ENCODE measurements at places on chromosomes 12 and 14.
A peak's percentile ranks its signal among the peaks of the same experiment; 100 is the strongest.

DNA sequence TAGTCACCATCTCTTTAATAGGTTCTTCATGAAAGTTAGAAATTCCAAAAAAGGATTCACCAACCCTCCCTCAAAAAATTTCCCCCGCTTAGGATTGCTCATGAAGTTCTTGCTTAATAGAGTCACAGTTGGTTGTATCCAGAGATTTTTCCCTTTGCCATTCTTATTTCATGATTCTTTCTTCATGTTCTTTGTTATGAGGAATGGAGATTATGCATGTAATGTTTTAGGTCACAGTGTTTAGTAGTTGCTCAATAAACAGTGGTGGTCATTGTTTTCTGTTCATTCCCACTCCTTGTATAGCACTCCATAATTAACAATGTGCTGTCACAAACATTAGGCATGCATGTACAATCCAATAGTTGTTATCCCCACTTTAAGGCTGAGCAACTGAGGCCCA is 51.2 kb upstream of the RTRAF start:
- peak; percentile 60 for DNase-seq

- no peak for DNase-seq
Observed at GRCh38 chr12:92566448-92567019, 136.3 kb upstream of the PLEKHG7 start.

- DNase-seq = no peak
Observed at GRCh38 chr12:121003650-121004049, 12.6 kb downstream of the C12orf43 start.

- DNase-seq = peak; percentile 3
Observed at GRCh38 chr12:100141998-100142850, 450 bp downstream of the BLTP3B start.

DNA sequence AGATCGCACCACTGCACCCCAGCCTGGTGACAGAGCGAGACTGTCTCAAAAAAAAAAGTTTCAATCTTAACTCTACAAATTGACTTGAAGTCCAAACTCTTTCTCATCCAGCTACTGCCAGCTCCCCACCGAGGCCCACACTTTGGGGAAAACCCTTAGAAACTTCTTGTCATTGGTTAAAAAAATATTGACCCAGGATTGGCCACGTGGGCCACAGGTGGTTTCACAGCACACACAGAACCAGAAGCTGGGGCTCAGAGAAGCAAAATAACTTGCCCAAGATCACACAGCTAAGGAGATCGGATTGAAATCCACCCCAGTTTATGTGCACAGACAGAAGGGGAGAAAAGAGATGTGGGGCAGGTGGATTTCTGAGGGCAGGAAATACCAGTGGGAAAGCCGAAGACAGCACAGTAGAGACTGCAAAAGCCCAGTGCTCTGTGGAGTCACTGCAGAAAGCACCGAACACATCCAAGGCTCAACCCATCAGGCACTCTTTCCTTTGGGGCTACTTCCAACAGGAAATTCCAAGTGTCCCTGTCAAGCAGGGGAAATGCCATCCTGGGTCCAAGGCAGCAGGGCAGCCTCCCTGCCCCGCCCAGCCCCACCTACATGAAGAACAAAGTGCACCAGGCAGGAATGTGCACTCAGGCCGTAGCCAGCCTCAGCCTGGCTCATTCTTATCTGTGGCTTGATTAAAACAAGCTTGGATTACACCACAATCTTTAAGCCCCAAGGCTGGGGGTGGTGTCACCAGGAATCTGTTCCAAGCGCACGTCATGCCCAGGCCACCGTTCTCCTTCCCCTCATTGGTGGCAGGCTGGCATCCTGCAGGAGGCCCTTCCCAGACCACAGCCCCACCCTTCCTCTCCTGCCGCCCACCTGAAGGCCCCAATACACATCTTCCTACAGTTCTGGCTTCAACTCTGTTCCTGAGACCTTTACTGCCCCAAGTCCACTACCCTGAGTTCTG is 72.5 kb downstream of the ITPK1 start:
- DNase-seq = peak; percentile 83

DNA sequence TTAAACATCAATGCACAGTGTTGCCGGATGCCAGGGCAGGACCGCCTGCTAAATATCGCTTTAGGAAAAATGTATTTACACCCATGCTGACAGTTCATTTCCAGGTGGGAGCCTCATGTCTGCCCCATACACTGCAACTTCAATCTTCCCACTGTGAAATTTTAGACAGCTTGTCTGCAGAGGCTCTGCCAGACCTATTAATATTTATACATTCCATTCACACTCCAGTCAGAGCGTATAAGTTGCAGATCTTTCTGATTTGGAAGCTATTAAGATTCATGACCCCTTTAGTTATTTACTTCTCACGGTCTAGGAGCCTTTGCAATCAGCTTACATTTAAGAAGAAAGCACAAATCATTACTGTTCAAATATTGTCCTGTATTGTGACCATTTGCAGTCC is 357.4 kb downstream of the ATP23 start:
- no peak for DNase-seq

- DNase-seq = peak; percentile 78
Observed at GRCh38 chr14:63770187-63770807, 42.4 kb upstream of the SGPP1 start.

GRCh38 chr12:92334552-92334951 is 188.9 kb upstream of the BTG1 start:
- no peak for DNase-seq

DNA sequence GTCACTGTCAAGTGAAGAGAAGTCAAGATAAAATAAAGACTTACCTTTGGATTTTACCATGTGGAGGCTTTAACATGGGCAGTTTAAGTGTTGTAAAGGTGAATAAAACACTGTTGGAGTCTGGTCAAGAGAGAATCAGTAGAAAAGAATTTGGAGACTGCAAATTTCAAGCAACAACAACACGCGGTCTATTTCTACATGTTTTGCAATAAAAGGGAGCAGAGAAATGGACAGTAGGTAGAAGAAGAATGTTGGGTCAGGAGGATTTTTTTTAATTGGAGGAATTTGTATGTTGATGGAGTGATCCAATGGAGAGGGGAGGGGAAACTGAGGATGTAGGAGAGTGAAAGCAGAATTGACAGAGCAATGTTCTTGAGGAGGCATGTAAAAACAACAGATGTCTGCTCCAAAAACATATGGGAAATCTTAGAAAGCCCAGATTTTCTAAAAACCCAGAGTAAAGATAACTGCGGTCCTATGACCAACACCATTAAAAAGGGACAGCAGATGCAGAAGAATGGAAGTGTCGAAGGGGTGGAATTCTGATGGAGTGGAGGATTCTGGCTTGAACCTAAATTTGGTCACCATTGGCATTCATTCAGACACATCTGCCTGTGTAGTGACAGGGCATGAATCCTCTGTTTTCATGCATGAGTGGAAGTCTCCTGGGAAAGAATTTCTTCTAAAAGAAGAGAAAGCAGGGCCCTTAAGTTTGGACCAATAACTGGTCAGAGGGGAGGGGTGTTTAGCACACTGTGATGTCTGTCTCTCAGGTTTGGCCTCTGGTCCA is 68.0 kb upstream of the OSBPL8 start:
- DNase-seq = no peak

DNA sequence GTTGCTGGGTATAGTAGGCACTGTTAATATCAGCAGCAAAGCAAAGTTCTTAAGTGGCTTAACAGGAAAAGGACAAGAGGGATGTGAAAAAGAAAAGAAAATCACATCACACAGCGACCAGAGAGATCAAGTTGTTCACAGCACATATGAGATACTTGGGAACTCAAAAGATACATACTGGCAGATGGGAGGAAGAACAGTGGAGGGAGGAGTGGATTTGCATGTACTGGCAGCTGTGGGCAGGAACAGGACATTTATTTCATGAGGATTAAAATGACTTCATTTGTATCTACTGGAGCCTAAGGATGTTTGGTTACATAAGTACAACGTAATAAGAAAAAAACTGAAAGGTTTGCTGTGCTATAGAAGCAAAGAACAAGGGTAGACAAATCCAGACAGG is 136.5 kb upstream of the IFNG-AS1 start:
- DNase-seq = no peak

DNA sequence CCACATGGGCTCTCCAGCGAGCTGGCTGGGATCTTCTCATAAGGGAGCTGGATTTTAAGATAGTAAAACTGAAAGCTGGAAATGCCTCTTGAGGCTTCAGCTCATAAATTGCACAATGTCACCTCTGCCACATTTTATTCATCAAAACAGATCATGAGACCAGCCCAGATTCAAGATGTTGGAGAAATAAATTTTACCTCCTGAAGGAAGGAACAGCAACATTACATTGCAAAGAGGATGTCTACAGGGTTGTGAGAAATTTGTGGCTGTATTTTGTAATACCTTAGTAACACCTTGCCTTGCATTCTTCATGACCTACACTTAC is 43.1 kb upstream of the KRR1 start:
- no peak for DNase-seq

GRCh38 chr12:108803428-108804105 is 53.8 kb downstream of the SSH1 start:
- DNase-seq = peak; percentile 96

DNA sequence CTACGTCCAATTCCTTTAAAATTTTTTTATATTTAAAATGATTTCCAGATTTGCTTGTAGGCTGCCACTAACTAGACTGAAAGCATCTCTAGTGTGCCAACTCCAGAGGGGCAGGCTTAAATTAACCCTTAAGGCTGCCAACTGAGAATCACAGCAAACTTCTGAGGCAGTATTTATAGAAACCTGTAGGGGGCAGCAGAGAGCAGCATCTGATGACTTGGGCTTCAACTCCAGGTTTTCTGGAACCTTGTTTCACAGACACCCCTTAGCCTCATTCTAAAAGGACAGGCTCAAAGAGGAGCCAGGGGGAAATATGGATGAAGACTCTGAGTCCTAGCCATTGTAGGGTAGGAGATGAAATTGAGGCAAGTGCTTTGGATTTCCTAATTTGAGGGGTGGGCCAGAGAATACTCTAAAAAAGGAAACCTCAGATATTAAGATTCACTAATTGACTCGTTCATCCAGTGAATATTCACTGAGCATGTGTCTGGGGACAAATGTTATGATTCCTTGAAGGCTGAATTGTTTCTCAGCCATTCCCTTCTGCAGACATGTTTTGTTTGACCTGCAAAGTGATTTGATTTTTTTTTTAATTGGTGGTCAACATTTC is 63.3 kb upstream of the HSPB8 start:
- peak; percentile 61 for DNase-seq

DNA sequence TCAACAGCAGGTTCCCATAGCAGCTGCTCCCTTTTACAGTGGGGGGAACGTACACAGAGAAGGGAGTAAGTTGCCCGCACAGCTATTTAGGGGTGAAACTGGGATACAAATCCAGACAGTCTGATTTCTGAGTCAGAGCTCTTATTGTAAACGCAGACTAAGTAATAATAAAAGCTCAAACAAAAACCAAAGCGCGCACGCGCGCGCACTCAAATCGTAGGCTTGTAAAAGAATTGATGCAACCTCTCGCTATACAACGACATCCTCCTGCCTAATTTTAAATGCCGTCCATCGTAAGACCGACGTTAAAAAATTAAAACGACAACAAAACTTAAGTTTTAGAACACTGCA is 747 bp upstream of the DACT1 start:
- peak; percentile 84 for DNase-seq

DNA sequence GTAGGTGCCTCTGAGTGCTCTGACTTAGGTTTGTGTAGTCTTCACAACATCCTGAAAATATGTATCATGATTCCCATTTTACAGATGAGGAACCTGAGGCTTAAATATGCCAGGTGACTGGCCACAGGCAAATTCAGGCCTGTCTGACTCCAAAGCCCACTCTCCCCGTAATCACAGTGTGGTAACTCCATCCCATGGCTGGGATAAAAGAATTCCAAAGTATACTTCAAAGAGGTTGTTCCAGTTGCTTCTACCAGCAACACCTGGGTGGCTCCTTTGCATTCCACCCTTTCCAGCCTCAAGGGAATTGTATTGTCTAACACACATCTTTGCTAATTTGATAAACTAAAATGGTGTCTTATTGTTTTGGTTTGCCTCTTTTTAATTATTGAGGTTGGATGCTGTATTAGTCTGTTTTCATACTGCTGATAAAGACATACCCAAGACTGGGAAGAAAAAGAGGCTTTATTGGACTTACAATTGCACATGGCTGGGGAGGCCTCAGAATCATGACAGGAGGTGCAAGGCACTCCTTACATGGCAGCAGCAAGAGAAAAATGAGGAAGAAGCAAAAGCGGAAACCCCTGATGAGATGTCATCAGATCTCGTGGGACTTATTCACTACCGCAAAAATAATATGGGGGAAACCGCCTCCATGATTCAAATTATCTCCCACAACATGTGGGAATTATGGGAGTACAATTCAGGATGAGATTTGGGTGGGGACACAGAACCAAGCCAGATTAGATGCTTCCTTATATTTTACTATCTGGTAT is 9.9 kb upstream of the CHST11 start:
- no peak for DNase-seq

GRCh38 chr12:93166541-93167307 is 211.0 kb upstream of the NUDT4 start:
- DNase-seq = no peak

DNA sequence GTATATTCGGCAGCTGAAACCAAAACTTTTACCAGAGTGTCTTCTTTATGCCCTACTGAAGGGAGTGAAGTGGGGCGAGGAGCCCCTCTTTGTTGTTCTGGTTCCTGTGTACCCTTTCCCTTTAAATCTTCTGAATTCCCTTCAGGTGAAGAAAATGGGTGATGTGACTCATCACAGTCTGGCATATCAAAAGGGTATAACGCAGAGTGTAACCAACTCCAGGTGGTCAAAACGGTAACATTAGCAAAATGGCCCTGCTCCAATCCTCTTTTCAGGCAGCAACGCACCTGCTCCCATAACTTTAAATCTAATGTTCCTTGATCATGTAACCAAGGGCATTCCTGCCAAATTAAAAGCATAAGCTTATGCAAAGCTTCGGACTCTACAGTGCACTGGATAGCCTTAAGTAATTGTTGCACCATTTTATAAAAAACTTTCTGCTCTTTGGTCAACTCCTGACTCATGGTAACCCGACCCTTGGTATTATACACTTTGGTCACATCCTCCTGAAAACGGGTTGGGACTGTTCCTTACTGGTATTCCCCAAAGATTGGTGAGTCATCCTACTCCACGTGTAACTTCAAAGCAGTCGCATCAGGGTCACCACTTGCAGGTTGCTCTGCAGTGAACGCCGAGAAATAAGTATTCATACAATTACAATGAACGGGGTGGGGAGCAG is 83.1 kb downstream of the KCNMB4 start:
- no peak for DNase-seq

- no peak for DNase-seq
Observed at GRCh38 chr14:27995691-27996090, 770.9 kb upstream of the FOXG1 start.

- peak; percentile 21 for DNase-seq
Observed at GRCh38 chr12:111846016-111846415, 4.0 kb downstream of the MAPKAPK5 start.

GRCh38 chr12:110689281-110690126 is 589 bp upstream of the HVCN1 start:
- DNase-seq = peak; percentile 29
